Activated naive CD8-positive, alpha-beta T cell treated with anti-CD3 and anti-CD28 coated beads, Interleukin-2, amount 50 U/mL, for 24 hours (primary cell): ENCODE measurements at places on chromosomes 4 and X.

DNA sequence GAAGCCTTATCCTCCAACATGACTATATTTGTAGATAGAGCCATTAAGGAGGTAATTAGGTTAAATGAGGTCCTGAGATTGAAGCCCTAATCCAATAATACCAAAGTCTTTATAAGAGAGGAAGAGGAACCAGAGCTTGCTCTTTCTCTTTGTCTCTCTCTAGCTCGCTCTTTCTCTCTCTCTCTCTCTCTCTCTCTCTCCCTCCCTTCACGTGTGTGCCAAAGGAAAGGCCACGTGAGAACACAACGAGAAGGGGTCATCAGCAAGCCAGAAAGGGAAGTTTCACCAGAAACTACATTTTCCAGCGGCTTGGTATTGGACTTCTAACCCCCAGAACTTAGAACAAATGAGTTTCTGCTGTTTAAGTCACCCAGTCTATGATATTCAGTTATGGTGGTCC, 1540.5 kb downstream of the C4orf33 start:
- DNase-seq, result no peak

DNA sequence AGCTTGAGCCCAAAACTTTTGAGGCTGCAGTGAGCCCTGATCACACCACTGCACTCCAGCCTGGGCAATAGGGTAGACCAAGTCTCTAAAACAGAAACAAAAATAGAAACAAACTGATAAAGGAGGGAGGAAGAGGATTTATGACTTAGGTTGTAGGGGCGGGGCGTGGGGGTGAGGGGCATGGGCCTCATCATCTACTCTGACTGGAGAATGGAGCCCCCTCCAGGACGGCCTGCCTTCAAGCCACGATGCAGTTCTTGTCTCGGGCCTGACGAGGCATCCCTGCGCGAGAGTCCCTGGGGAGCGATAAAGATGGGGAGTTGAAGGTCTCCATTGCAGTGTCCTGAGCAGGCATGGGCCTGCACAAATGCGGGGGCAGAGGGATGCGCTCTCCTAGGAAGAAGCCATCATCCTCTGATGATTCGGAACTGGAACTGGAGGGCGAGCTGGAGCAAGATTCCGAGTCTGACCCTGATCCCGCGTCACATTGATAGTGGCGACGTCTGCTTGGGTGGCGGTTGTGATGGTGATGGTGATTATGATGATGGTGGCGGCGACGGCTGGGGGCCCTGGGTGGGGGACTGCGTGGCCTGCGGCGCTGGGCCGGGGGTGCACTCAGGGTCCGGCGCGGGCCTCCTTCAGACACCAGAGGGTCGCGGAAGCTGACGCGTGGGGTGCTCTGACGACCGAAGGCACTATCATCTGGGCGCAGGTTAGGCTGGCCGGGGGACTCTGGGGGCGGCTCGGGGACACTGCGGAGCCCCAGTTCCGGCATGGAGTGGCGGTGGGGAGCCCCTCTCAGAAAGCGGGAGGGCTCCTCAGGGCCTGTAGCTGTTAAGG, 4.0 kb downstream of the PLP2 start:
- no peak for DNase-seq

- peak; percentile 34 for DNase-seq
Measured at GRCh38 chrX:119753639-119754257, 4.6 kb upstream of the SOWAHD start.

DNA sequence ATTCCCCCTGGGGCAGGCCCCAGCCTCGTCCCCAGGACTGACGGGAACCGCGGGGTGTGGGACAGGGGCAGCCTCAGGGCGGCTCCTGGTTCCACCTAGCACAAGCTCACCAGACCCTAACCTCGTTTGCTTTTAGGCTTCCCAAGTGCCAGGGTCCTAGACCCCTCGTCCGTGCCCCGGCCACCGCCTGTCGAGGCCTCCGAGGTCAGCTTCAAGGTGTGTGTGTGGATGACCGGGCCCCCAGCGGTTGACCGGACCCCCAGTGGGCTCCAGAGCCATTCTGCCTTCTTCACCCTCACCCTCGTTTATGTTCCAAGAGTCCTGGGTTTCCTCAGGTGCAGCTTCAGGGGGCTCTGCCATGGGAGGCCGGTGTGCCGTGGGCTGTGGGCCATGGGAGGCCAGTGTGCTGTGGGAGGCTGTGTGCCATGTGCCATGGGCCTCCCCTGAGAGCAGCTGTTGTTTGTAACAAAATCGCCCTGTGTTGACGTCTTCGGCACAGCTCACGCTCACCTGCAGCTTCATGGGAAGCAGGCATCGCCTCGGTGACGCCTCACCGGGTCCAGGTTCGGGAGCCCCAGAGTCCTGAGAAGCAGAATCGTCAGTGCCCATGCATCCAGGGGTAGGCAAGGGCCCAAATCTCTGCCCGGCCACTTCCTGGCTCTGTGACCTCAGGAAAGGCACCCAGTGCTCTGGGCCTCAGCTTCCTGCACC, 43.0 kb upstream of the HMX1 start:
- DNase-seq, result no peak

- DNase-seq, result no peak
Measured at GRCh38 chr4:128159967-128160366, 98.9 kb downstream of the LARP1B start.

GRCh38 chr4:114986133-114986532, 127.3 kb downstream of the NDST4 start:
- DNase-seq, result no peak

DNA sequence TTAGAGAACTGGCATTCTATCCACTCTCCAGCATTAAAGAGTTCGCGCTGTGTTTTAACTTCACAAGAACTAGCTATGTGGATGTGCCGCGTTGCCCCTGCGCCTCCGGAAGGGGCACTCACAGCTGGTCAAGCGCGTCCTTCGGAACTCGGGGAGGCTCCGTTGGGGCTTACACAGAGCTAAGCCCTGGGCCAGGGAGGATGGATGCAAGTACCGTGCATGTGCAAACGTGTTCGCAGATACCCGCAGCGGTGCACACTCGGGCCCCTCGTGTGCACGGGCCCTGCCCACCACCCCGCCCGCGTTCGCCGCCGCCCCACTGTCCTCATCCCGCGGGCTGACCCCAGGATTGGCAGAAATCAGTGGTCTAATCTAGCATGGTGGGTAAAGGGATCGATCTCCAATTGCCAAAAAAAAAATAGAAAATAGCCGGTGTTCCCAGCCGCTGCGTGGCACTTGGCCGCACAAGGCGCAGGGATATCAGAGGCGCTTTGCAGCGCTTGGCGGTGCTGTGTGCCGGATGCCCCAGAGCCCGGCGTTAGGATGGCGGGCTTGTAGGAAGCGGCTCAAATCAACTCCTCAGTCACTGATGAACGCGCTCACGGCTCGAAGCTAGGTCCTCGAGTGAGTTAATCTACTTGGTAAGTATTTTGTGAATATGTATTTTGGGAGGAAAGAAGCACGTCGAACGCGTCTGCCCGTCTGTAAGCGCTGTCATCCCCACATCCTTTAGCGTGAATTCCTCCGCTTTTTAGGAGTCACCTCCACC, 989 bp upstream of the PCDH10 start:
- no peak for DNase-seq

- no peak for DNase-seq
Measured at GRCh38 chr4:105858466-105859040, 36.7 kb upstream of the NPNT start.

DNA sequence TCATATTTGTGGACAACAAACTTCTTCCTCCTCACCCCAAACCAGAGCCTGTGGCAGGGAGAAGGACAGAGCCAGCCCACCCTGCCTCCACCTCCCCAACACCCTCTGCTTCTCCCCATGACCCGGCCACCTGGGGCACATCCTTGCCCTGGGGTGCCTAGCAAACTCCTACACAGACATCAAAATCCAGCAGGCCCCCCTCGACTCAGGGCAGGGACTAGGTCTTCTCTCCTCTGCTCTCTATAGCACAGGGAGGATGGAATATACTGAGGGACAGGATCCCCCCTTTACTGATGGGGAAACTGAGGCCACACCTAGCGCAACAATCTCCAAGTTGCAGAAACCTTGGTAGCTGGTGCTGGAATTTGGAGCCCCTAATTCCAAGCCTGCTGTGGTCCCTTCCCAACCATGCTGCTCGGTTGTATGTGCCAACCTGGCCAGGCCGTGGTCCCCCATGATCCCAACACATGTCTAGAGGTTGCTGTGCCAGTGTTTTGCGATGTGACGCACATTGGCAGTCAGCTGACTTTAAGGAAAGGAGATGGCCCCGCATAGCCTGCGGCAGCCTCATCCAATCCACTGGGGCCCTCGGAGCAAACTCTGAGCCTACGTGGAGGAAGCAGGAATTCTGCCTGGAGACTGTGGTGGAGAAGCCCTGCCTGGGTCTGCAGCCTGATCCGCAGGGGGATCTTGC, 53.9 kb upstream of the ADRA2C start:
- DNase-seq, result no peak

- no peak for DNase-seq
Measured at GRCh38 chr4:180615746-180616145, 1627.5 kb upstream of the TENM3 start.
